ENCODE measurements at places on chromosomes 11 and 22.

GRCh38 chr11:64759722-64760719 lies at the start of gene PYGM:
Gene PYGM (minus strand): TSS chr11:64759974. CDS start chr11:64759898, 76 bp downstream.
- DNase-seq: peak; percentile 90

- no peak for DNase-seq
These were observed 18.7 kb downstream of the PHLDA2 start for GRCh38 chr11:2910401-2910955.

- DNase-seq: no peak
These were observed 35.4 kb downstream of the NFAM1 start for GRCh38 chr22:42396621-42397331.

GRCh38 chr11:68960294-68961071 lies 20.3 kb downstream of the MRGPRD start:
- peak; percentile 2 for DNase-seq

- no peak for DNase-seq
These were observed 20.1 kb downstream of the SERPIND1 start for GRCh38 chr22:20793748-20794649.

GRCh38 chr11:7903940-7904339 lies 27.1 kb downstream of the OR10A6 start:
- DNase-seq: no peak

- DNase-seq: no peak
These were observed 54.1 kb downstream of the GRIK4 start for GRCh38 chr11:120565466-120566155.

GRCh38 chr22:19291580-19292457 lies at the start of gene CLTCL1:
Gene CLTCL1 (minus strand): TSS chr22:19291719. CDS start chr22:19291641, 78 bp downstream.
- DNase-seq: peak; percentile 91

GRCh38 chr11:78131956-78132355 lies 7.5 kb downstream of the ALG8 start:
- no peak for DNase-seq

DNA sequence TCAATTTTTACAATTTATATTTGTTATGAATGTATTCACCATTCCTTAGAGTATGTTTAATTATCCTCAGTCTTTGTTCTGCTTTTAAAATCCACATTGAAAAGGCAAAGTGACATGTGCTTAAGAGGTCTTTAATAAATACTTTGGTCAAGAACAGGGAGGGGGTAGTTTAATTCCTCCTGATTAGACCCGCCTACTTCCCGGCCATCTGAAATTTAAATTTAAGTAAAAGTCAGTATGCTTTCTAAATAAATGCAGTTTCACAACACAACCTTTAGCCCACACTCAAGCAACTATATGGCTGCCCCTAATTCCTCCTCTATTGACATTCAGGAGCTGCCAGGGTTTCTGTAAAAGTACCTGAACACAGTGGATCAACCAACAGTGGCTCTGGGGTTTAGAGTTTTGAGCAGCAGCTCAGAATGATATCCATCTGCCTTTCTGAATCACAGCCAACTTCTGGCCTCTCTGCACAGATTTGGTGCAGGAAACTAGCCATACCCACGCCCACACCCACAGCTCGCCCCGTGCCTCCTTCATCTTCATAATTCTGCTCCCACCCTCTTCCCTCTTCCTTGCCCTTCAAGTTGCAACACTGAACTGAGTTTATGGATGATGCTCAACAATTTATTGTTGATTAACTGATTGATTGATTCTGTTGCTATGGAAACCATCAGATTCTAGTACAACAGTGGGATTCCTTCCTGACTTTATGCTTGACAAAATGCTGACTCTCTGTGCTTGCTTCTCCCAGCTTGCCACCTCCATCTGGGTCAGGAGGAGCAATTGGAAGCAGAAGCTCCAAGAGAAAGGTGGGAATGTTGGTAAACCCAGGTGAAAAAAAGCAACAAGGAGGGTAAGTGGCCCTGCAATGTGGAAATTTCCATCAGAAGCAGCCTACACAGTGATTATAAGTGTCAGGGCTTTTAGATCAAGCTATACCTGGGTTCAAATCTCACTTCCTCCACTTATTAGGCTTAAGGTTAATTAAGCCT lies 70.8 kb downstream of the PANX1 start:
- DNase-seq: no peak

GRCh38 chr11:31972623-31973022 lies 118.3 kb upstream of the RCN1 start:
- DNase-seq: no peak

DNA sequence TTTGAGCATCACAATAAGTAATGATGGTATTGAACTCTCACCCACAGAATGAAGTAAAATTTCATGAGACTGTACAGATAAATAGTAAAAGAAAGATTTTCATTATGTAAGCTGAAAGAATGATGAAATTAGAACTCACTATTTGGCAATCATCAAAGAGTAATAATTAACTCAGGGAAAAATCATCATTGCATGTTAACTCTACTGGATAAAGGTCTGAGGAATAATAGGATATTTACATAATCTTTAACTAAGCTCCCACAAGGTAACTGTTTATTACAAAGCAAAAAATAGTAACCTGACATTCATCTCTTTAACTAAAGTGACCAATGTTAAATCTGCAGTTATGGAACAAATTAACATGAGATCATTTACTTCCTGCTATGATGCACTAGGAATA lies 739.9 kb downstream of the FAM181B start:
- DNase-seq: no peak

DNA sequence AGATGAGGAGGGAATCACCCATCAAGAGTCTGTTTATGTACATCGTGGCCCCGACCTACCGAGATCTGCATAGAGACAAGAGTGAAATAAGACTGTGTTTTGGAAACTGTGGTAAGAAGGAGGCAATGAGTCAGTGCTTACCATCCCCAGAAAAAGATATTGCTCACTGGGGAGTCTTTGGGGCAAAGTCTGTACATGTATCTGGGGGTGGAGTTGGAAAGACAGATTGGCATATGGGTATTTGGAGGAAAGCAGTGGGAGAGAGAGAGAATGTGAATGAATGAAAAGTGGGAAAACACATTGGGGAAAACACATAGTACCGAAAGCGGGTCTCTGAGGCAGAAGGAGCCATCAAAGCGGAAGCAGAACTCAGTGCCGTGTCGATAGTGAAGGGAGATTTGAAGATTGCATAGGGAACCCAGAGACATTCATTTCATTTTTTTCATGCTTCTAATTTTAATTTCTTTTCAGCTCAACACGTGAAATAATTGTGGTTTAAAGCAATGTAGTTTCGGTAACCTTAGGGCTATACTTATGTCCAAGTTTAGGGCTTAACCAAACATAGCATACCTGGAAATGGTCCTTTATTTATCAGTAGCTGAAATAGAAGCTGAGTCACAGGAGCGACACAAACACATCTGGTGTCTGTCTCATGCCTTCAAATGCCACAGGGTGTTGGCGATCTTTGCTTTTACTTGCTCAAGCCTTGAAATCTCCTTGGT lies 98.6 kb upstream of the CD44 start:
- DNase-seq: no peak

- no peak for DNase-seq
These were observed 27.4 kb downstream of the NRXN2 start for GRCh38 chr11:64695548-64695947.

GRCh38 chr11:26997378-26997777 lies 3.5 kb downstream of the FIBIN start:
- DNase-seq: peak; percentile 40

GRCh38 chr11:6480299-6480914 lies 724 bp downstream of the ARFIP2 start:
- no peak for DNase-seq

DNA sequence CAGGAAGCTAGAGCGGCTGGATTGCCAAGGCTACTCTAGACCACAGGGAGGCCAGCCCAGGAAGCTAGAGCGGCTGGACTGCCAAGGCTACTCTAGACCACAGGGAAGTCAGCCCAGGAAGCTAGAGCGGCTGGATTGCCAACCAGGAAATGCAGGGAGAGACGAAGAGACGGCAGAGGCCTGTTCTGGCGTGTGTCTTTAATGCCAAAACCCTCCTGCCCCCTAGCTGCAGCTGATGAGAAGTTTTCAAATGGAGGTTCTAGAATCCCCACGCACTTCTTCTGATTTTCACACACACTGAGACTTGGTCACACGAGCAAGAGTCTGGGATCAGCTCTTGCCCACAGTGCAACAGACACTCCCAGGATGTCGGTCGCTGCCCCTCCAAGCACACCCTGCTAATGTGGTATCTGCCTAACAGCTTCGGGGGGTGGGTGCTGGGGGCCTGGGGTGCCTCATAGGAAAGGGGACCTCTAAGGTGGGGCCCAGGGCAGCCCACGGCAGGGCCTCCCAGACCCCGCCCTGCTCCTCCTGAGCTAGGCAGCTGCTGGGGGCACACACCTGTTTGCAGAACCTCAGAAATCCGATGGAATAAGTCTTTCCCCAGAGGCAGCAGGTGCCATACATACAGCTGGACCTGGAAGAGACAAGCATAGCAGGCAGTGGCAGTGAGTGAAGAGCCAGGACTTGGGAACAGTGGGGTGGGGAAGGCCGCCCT lies 28.5 kb downstream of the MAFF start:
- peak; percentile 34 for DNase-seq

DNA sequence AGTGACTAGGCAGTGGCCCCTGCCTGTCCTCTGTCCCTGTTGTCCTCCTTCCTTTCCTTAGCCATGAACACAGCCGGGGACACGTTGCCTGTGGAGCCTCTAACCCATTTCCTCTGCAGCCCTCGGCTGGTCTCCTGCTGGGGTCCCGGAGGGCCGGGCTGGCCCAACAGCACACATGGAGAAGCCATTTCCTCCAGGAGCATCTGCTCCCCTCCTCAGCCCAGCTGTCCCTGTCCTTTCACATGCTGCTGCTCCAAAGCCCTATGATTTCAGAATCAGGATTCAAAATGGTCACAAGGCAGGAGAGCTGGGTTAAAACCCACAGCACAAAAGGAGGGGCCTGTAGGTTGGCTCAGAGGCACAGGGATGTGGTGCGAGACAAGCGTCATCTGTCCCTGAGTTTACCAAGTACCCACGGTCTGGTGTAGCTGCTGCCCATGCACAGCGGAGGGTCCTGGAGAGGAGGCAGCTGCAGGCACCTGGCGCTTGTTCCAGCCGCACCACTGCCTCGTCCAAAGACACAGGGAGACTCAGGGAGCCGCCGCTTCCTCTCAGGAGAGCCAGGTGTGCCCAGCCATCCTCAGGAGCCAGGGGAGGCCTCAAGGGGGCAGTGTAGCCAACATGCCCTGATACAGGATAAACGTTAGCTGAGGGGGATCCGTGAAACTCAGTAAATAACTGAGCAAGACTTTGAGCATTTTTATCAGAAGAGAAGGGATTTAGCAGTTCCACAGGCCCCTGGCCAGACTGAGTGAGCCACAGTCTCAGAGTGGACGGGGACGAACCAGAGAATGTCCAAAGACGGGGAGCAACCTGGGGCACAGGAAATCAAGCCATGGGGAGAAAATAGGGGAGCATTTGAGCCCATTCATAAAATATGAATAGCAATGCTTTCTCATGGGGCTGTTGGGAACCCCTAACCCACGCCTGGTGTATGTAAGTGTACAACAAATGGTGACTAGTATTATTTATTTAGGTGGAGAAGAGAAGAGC lies 3.9 kb upstream of the VSIG10L2 start:
- DNase-seq: peak; percentile 73

- DNase-seq: no peak
These were observed 390.1 kb downstream of the CTTN start for GRCh38 chr11:70788248-70789022.

- no peak for DNase-seq
These were observed 729 bp upstream of the ALX4 start for GRCh38 chr11:44310463-44311272.

GRCh38 chr22:23248583-23248982 lies 68.3 kb downstream of the BCR start:
- no peak for DNase-seq

- DNase-seq: no peak
These were observed 728.9 kb downstream of the OPCML start for GRCh38 chr11:132803436-132803835.

GRCh38 chr11:130103296-130103814 lies 33.7 kb downstream of the APLP2 start:
- DNase-seq: no peak

DNA sequence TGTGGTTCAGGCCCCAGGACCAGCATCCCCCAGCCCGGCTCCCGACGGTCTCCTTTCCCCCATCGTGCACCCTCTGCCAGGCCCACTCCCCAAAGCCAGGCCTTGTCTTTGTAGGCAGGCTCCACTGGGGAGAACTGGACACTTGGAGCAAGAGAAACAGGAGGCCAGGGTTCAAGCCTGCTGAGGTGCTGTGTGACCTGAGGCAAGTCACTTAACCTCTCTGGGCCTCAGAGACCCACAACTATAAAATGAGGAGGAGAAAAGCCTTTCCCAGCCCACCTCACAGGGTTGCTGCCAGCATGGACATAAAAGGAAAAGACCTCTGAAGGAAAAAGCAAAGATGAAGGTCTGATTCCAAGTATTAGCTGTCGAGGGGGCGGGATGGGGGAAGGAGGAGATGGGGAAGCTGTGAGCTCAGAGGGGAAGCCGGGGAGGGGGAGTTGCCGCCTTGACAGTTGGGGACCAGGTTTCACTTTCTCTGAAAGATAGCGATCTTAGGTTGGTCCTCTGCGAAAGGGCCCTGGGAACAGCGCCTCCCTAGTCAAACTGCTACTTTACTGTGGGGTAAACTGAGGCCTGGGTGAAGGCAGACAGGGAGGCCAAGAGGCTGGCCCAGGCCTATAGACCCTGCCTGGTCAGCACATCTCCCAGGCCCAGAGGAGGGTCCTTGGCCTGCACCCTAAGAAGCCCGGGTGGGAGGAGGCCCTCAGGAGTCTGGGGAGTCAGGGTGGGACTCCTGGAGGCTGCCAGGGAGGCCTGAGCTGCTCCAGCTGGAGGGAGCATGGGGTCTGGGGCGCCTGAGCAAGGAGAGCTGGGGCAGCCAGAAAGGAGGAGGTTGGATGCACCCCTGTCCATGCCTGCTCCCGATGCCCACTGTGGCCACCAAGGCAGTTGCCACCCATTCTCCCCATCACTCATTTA lies 991 bp upstream of the OSM start:
- DNase-seq: no peak

- DNase-seq: peak; percentile 87
These were observed 25.6 kb upstream of the SUSD2 start for GRCh38 chr22:24155627-24156140.

DNA sequence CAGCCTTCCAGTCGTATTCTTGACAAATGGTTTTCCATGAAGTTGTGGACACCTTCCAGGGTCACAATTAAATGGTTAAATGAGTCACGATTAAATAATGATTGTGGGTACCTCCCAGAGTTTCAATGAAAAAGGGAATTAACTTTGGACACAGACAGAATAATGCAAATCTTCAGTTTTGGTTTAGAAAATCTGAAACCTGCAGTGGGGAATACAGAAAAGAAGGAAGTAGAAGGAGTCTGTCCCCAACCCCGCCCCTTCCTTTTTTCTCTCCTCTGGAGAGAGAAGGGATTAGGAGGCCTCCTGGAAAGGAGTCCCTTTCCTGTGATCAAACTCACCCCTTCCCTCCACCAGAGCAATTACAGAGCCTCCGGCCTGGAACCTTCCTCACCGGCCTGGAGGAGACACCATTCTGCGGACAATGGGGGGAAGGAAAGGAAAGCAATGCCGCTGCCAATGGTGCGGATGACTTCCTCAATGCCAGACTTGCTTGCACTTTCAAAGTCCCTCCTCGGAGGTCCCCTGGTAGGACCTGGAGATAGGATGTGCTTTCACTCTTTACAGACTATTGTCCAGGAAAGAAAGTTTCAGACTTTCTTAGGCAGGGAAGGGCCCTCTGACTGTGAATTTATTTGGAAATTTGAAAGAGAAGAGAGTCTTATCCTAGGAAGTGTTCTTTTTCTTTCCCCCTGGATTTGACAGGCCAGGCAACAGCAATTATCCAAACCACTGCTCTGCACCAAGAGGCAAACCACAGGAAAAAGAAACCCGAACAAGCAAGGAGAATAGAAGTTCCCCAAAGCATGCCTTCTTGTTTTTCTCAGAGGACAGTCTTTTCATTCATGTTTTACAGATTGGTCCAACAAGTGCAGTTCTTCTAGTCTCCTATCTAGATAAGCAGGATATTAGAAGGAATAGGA lies 86.8 kb downstream of the PTPRJ start:
- DNase-seq: no peak

- DNase-seq: no peak
These were observed 3.4 kb downstream of the PTGDR2 start for GRCh38 chr11:60852117-60852981.
